ENCODE measurements at places on chromosomes 1 and 21. TPM values are rescaled to one million over a fixed set of nuclear protein-coding genes. Genes with fewer than 3 reads are reported as not detected.

ERMAP gene
- 5.5 TPM for total RNA-seq

KCNE2 gene
- not detected for total RNA-seq

KDF1 gene
- total RNA-seq: 26.9 TPM

NUP210L gene
- not detected for total RNA-seq

PADI2 gene
- not detected for total RNA-seq

FCRL6 gene
- total RNA-seq: not detected

FCRL5 gene
- total RNA-seq: not detected

OR10K1 gene
- total RNA-seq: not detected
